ENCODE measurements at places on chromosomes 11 and 22.

DNA sequence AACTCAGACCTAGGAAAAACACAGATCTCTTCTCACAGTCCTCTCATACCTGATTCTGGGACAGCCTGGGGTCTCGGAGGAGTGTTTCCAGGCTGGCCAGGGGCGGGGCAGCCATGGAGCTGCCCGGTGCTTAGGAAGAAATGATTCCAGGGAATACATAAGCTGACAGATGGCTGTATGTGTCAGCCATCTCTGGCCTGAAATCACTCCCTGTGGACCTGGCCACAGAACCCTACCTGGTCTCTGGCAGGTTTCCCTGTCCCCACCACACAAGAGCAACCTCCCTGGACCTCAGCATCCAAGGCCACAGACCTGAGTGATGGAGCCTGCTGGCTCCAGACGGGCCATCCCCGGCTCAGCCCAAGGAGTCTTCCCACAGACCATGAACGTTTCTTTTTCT lies 10.0 kb downstream of the GGA1 start:
- no peak for DNase-seq

- no peak for DNase-seq
Observed at GRCh38 chr11:62922653-62923431, 1.7 kb upstream of the CHRM1 start.

- DNase-seq, result no peak
Observed at GRCh38 chr22:40200795-40201530, 23.2 kb downstream of the TNRC6B start.

DNA sequence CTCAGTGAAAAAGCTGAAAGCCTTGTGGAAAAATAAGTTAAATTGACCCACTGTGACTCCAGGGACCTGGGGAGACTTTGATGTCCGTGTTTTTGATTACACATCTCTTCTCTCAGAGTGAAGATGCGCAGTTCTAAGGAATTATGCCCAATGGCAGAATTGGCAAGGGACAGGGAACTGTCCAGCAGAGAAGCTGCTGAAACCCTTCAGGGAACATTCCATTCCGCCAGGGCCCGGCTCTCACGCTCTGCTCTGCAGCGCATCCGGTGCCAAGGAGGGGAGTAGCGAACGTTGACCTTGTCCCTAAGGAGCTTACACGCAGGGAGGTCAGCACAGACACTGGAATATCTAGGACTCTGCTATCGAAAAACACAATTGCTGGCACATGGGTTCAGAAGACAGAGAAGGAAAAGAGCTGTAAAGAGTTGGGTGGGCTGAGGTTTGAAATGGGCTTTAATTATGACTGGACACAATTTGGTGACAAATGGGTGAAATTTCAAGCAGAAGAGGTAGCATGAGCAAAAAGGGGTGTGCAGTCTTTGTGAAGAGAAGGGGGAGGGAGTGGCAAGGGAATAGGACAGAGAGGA lies 64.5 kb upstream of the B3GAT1 start:
- no peak for DNase-seq

DNA sequence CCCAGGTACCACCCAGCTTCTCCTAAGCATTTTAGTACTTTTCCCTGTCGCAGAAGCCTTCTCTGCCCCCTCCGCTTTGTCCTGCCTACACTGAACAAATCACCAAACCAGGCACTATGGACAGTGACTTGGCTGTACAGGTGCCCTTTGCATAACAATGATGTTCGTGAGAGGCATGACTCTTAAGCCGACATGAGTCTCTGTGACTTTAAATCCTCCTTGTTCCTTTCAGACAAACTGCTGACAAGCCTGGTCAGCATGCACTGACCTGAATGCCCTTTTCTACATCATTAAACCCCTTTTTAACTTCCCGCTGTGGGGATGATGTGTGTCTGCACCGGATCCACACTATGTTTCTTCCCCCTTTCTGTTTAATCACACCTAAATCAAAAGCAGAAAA lies 16.6 kb downstream of the CAVIN3 start:
- DNase-seq, result no peak

DNA sequence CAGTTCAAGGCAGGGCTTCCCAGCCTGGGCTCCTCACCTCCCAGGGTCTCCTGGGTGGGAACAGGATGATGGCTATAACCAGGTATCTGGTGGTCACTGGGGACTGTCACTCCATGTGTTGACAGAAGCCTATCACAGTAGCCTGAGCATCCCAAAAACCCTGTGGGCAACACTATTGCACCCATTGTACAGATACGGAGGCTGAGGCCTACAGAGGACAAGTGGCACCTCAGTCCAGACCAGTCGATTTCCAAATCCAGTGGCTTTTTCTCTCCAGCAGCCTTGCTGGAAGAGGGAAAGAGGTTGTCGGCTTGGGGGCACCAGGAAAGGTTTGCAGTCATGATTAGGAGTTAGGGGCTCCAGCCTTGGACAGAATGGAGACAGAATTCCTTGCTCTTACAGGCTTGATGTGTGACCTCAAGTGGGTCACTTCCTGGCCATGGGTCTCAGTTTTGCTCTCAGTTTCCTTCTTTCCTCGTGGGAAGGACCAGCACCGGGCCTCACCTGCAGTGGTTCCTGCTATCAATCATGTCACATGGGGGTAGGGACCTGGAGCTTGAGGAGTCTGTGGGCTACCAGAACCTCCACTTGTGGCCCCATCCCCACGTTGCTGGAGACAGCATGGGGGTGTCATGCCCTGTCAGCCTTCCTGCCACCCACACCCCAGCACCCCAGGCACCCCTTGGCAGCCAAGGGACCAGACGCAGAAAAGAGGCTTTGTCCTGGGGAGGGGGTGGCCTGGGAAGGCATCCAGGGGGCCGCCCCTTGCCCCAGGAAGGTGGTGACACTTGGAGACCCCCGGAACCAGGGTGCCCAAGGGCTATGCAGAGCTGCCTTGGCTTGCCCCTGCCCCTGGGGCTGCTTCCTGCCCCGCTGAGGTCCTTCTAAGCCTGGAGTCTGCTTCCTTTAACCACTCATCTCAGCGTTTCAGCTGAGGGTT lies 2.1 kb downstream of the EMID1 start:
- DNase-seq, result peak; percentile 21

DNA sequence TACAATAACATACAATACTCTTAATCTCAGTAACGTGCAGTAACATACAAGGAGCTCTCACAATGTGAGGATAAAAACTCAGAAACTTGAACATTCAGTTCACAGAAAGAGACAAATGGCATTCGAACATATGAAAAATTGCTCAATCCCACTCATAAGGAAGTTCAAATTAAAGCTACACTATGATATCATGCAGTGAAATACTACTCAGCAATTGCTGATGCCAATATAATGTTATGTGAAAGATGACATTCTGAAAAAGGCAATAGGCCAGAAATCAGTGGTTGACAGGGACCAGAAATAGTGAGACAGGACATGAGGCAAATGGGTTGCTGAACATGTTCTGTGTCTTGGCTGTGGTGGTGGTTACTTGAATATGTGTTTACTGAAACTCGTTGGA lies 33.7 kb upstream of the PITPNB start:
- no peak for DNase-seq

- no peak for DNase-seq
Observed at GRCh38 chr11:131790586-131790985, 420.2 kb downstream of the NTM start.

All from SK-N-SH (cell line).